Amygdala (tissue), 56 donors: ENCODE measurements at places on chromosomes 11 and 22.

DNA sequence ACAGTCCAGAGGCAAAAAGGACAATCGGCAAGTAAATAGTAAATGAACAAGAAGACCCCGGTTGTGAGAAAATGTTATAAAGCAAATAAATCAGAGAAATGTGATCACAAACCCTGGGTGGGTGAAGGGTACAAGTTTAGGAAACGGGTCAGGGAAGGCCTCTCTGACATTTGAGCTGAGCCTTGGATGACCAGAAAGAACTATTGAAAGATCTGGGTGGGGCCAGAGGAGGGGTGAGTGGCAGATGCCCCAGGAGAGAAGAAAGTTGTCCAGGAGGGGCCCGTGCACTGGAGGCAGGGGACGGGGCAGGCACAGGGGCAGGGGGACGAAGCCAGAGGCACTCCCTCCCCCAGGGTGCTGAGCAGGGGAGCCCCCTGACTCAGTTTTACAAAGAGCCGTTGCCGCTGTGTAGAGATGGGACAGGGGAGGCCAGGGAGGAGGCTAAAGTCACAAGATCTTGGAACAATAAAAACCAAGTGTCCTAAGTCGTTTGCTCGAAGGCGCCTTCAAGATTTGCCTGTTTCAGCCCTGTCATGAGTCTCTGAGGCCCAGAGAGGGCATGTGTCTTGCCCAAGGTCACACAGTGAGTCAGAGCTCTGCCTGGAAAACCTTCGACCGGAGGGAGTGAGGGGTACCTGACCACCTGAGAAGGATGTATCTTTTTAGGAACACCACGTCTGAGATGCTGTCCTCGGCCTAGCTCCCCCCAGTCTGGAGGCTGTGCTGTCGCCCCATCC lies 10.8 kb upstream of the PDGFB start:
- DNase-seq: no peak

GRCh38 chr11:38256436-38256835 lies 1658.4 kb upstream of the RAG2 start:
- no peak for DNase-seq

DNA sequence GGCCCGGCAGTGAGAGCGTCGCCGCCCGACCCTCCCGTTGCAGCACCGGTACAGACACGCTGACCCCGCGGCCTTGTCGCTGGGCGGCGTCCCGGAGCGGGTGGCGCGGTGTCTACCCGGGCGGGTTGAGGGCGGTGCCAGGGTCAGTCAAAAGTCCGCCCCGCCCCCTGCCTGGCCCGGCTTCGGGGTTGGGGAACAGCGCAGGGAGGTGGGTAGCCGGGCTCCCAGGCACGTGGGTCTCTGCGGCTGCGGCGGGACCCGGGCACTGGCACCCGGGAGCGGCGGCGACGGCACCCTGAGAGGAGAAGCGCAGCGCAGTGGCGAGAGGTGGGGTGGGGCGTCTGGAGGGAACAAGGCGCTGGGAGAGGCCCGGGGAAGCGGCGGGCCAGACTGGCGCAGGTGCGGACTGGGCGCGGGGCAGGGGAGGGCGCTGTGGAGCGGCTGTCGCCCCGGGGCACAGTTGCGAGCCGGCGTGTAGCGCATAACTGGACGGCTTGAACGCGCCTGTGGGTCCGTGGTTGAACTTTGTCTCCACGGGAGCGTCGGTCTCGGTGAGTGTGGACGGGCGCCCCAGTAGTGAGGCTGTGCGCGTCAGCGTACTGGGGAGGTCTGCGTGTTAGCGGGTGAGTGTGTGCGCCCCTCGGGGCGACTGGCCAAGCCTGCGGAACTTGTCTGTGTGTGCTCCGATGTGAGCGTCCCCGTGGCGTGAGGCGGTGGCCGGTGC lies at the start of gene P2RY2:
Gene P2RY2, plus strand, starts transcription at position 176 of the 724 bp plus-strand sequence. CDS start 15,879 bp downstream, outside the sequence.
- DNase-seq: no peak

DNA sequence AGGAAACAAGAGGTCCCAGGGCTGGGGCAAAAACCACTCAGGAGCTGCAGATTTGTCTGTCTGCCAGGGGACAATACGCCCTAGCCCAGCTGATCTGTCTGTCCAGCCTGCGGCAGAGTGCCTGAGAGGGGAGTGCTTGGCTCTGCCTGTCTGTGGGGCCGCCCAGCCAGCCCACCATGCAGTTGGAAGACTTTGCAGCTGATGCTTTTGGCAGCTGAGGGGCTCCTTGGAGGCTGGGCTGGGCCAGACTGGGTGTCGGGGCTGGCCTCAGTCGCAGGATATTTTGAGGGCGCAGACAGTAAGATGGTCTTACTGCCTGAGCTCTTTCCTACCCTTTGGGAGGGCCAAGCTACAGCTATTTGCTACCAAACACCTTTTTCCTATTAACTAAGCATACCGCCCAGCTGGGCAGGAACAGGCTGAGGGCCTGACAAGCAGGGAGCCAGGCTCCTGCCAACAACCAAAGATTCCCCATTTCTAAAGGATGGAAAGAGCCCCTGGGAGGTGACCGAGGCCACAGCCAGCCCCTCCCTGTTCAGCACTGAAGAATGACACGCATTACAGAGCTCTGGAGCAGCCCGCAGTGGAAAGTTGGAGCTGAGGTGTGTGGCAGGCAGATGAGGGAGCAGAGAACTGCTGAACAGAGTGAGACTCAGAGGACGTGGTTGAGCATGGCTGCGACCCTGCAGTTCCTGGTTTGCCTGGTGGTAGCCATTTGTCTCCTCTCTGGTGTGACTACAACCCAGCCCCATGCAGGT lies at the start of gene FAM180B:
Gene FAM180B, plus strand, starts transcription at position 581 of the 758 bp plus-strand sequence. Its CDS starts 91 bp downstream, at position 672.
- no peak for DNase-seq

GRCh38 chr11:106321601-106322000 lies 244.1 kb downstream of the AASDHPPT start:
- DNase-seq: no peak

DNA sequence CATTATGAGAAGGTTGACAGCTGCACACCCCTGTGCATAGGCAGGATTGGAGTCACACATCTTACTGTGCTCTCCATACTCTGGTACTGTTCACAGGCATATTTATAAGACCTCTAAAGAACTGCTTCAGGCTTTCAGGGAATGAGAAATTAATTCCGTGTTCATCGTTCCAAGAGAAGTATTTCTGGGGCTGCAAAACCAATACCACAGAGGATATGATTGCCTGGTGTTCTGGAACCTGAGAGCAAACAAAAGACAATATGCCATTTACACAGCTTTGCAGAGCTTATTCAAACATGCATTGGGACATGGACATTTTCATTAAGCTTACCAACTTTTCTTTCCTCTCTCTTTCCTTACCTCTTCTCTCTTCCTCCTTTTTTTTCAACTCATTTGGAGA lies 388.7 kb downstream of the NTM start:
- DNase-seq: no peak

GRCh38 chr11:133191931-133192330 lies 340.4 kb downstream of the OPCML start:
- no peak for DNase-seq

- no peak for DNase-seq
Measured at GRCh38 chr11:104967534-104968354, 630 bp downstream of the CASP4 start.

- DNase-seq: no peak
Measured at GRCh38 chr11:44143987-44144909, 48.8 kb downstream of the EXT2 start.

DNA sequence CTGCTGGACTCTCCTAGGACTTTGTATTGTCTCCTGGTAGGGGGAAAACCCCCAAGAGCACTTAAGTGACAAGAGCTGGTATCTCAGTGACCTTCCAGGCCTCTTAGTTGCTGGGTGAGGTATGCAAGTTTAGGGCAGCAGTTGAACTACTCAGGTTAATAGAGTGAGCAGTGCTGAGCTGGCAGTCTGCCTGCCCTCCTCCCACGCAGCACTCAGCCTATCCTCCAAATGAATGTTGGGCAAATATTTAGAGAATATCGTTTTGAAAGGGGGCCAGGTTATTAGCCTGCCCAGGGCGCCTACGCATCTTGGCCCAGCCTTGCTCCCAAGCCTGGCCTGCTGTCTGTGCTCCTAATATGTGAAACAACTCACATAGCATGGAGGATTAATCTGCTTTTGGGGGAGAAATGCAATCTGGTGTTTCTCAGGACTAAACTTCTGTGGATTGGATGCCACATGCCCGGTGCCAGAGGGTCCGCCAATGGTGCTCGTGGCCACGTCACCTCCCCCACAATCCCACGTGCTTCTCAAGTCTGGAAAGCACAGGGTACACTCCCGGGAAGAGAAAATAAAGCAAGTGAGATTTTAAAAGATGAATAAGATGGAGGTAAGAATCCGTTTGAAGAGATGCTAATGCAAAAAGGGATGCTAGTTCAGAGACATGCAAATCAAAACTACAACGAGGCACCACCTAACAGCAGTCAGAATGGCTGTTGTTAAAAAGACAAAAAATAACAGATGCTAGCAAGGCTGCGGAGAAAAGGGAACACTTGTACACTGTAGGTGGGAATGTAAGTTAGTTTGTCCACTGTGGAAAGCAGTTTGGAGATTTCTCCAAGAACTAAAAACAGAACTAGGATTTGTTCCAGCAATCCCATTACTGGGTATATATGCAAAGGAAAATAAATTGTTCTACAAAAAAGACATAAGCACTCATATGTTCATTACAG lies 67.7 kb downstream of the SPON1 start:
- DNase-seq: no peak

- DNase-seq: no peak
Measured at GRCh38 chr22:44349594-44349993, 36.8 kb upstream of the SHISAL1 start.

DNA sequence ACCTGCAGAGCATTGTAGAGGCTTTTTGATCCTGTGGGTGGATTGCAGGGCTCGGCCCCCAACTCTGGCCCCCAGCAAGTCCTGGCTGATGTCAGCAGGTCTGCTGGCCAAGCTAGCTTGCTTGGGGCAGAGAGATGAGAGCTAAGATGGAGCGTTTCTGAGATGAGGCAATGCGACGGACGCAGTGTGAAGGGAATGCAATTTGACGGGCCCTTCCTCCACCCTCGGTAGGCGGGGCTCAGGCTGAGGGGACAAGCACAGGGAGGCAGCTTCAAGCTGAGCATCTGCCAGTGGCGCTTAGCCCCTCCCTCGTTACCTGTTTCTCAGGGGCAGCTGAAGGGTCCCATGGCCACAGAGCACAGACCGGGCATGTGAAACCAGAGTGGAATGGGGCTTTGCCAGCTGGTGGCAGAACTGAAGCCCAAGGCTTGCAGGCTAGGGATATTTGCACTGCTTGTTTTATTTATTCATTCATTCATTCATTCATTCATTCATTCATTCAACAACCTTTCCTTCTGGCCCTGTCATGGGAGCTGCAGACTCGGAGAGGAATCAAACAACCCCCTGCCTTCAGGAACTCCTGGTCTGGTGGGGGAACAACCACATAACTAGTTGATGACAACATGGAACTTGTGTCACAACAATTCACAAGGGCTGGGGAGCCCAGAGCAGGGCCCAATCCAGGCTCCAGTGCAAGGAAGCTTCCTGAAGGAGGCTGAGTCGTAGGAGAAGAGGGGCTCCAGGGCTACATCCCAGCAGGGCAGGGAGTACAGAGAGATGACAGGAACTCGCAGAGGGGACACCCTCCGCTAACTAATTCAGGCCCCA lies 66.8 kb downstream of the THAP12 start:
- no peak for DNase-seq

DNA sequence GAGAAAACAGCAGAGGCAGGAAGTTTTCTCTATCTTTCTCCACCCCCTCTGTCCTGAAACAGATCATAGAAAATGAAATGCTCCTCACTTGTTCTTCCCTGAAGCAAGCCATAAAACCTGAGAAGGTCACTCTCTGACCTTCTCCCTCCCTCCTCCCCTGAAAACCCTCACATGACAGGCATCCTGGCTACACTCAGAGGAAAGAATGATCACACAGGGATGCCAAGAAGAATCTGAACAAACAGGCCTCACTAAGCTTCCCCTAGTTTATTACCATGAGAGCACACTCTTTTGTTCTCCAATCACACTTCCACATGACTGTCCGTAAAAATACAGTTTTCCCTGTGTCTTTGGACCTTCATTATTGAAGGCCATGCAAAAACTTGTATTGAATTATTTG lies 300.1 kb downstream of the BUD13 start:
- DNase-seq: no peak

DNA sequence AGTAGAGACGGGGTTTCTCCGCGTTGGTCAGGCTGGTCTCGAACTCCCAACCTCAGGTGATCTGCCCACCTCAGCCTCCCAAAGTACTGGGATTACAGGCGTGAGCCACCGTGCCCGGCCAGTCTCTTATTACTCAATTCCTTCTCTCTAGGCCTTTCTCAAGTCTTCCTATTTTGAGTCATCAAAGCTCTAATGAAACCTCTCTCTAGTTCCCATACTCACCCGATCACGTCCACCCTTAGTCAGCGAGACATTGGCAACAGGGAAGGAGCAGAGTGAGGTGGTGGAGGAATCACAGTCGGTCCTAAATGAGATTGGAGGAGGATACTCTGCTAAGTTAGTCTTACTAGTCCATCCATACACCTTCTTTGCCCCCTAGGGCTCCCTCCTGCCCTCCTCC lies 5.0 kb downstream of the BSCL2 start:
- DNase-seq: no peak

- no peak for DNase-seq
Measured at GRCh38 chr11:70470127-70470526, 71.8 kb downstream of the CTTN start.

DNA sequence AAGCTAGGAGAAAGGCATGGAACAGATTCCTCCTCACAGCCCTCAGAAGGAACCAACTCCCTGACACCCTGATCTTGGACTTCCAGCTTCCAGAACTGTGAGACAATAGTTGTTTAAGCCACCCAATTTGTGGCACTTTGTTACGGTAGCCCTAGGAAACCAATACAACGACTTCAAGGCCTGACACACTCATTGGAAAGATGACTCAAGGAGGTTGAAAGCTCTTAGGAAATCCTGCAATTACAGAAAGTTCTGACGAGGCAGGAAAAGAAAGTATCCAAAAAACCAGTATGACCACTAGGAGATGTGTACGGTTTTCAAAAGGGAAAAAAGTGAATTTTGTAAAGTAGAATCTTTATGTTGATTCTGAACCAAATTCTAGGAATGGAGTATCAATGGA lies 161.4 kb downstream of the SWAP70 start:
- DNase-seq: no peak

- DNase-seq: no peak
Measured at GRCh38 chr11:34382532-34383276, 24.9 kb upstream of the ABTB2 start.

- DNase-seq: no peak
Measured at GRCh38 chr11:64558065-64558745, 32.8 kb upstream of the SLC22A12 start.

- no peak for DNase-seq
Measured at GRCh38 chr11:90468923-90469322, 246.1 kb upstream of the CHORDC1 start.

GRCh38 chr11:79950172-79950571 lies 509.3 kb upstream of the TENM4 start:
- DNase-seq: no peak

- DNase-seq: no peak
Measured at GRCh38 chr11:44379141-44380008, 69.4 kb upstream of the ALX4 start.
